ENCODE measurements at places on chromosomes 3 and 15.

DNA sequence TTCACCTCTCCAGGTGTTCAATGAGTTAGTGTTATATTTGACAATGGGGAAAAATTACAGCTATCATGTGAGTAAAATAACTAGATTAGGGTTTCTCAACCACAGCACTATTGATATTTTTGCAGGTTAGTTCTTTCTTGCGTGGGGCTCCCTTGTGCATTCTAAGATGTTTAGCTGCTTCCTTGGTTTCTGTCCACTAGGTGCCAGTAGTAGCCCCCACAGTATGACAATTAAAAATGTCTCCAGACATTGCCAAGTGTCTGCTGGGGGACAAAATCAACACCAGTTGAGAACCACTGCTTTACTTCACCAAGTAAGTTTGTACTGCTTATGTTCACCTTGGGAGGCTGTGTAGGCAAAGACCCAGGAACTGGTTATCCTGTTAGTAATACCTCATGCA lies 618.7 kb downstream of the EDEM1 start:
- no peak for DNase-seq

DNA sequence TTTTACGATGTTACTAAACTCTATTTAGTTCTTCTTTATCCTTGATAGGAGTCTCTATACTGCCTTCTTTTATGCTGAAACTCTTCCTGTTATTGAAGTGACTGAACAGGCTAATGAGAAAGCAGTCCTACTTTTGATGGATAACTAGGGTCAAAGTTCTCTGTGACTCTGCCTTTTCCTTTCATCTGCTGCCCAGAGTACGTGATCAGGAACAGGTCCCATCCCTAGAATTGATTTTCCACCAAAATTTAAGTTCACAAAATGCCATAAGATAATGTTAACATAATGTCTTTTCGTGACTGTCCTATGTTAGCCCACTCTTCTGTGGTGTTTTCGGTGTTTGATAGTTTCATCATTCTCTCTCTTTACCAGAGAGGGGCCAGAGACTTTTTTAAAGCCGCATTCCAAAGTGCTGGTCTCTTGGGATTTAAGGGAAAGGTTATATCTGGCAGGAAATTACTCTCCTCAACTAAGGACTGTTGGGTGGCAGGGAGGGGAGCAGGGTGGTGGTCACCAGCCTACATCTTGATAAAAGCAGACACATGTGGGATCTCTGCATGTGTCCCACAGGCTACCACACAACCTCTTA lies 50.3 kb upstream of the PLXND1 start:
- DNase-seq, result no peak

GRCh38 chr3:169591983-169592644 lies 71.4 kb downstream of the MECOM start:
- DNase-seq, result no peak

DNA sequence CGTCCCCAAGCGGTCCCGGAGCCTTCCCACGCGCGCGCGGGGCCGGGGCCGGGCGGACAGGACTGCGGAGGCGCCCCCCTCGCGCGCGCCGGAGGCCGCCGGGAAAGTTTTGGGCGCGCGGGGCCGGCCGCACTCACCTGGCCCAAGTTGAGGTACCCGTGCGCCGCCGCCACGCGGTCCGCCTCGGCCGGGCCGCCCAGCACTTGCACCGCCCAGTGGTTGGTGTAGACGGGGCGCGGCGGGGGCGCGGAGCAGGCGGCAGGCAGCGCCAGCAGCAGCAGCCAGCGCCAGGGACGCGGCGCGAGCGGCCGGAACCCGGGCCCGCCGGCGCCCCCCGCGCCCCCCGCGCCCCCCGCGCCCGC lies 289 bp downstream of the PCSK6 start:
- DNase-seq, result peak; percentile 57

DNA sequence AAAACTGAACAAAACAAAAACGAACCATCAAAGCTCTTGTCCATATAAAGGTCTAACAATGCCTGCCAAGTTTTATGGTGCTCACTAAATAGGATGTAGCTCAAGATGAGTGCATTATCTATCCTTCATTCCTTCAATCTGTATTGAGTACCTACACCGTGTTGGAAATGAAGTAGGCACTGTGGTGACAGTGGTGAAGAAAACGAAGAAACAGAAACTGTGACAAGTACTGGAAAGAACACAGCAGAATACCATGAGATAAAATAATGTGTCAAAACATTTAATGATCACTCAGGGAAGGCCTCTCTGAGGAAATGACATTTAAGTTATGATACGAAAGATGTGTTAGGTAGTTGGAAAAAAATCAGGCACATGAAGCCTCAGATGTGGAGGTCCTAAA lies 36.2 kb downstream of the CBLB start:
- no peak for DNase-seq
